Fibroblast of skin of right biceps (primary cell): ENCODE measurements at places on chromosomes 4 and X.
A peak's percentile ranks its signal among the peaks of the same experiment; 100 is the strongest.

- no peak for DNase-seq
These were observed 989.2 kb upstream of the LCORL start for GRCh38 chr4:19010761-19011160.

GRCh38 chr4:57089549-57089948 lies 20.6 kb downstream of the IGFBP7 start:
- DNase-seq, result no peak

DNA sequence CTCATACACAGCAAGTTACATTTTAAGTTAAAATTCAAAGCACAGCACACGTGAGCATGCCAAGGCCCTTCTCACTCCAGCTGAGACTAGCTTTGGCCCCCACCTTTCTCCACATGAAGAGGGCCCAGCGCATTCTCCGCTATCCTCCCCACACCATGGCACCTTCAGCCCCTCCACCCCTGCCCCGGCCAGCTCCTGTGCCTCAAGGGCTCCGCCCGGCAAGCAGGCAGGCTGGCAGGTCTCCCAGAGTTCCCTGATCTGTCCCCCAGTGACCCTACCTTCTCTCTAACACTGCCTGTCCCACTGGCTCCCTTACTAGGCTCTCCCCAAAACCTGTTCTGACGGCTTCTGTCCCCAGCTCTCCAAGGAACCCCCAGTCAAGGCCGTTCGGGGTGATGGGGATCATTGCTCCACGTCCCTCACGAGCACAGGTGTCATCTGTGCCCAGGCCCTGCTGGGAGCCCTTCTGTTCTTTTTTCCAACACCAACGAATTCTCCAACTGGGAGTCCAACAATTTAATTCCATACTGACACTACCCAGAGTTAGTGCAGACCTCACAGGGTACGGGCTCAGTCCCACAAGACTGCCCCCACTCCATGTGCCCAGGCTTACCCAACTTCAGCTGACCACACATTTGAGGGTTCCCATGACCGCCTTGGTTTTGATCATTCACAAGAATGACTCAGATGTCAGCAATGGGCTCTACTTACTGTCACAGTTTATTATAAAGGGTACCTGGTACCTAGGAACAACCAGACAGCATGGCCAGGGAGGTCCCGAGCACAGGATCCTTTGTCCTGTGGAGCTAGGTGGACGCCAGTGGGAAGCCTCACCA lies 4.2 kb downstream of the LETM1 start:
- DNase-seq, result no peak

GRCh38 chr4:40908297-40908696 lies 158.5 kb downstream of the NSUN7 start:
- DNase-seq, result no peak

DNA sequence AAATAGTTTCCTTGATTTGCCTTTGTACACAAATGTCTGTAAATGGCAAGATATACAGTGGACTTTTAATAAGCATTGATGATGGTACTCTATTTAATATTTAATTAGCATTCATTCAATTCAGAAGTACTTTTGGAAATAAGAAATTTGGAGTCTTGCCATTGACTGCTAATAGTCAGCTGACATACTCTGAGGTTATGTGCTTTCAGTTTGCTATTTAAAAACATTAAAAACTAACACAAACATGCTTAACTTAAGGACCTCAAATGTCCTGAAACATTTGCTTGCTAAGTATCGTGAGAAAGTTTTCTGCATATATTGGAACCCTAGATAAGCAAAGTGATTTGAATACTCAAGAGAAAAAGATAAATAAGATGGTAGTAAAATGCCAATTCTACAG lies 64.6 kb downstream of the REELD1 start:
- no peak for DNase-seq

DNA sequence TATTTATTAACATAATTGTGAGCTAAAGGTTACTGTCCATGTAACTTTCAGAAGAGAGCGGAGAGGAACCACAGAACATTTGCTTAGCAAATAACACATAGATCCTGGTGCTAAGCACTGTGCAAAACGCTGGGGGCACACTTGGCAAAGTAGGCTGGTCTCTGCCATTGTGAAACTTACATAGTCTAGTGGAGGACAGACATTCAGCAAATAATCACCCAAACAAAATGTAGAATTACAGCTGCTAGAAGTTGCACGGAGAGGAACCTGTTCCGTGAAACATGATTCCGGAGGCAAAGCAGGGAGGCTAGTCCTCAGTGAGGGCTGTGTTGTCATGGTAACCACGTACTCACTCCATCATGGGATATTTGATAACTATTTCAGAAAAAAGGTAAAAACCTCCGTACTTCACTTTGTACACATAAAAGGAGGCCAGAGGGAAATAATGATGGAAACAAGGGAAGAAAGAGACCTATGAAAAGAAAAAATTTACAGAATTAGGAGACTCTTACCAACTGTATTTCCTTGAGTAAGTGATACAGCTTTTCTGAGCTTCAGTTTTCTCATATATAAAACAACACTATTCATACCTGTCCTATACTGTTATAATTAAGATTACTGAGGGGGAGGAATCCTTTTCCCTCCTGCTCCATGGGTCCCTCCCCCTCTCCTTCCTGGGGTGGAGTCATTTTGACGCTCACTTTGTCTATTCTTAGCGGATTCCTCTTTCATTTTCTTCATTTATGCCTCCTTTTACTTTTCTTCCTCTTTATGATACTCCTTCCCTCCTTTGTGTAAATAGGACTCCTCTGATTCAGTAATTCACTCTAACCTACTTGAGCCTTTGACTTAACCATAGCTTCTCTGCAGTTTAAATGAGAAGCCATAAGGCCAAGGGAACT lies 825 bp upstream of the RASGEF1B start:
- peak; percentile 17 for DNase-seq

DNA sequence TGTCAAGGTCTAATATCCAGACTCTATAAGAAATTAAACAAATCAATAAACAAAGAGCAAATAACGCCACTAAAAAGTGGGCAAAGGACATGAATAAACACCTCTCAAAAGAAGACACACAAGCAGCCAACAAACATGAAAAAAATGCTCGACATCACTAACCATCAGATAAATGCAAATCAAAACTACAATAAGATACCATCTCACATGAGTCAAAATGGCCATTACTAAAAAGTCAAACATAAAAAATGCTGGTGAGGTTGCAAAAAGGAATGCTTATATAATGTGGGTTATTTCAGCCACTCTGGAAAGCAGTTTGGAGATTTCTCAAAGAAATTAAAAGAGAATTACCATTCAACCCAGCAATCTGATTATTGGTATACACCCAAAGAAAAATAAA lies 481.1 kb downstream of the STPG2 start:
- peak; percentile 17 for DNase-seq

DNA sequence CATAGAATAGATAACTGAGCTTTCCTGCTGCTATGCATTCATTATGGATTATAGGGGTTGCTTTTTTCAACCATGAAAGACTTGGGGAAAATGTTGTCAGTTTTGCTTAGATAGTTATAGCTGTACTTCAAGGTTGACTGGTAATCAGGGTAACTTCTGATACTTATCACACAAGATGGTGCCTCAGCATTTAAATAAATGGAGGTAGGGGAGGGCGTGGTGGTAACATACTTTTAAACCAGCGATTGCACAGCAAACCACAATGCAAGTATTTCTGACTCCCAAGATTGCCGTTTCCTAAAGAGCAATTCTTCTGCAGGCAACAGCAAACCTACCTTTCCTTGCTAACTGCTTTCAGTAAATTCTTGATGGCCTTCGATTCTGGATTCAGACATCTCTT lies 1.3 kb downstream of the CXCL10 start:
- DNase-seq, result no peak

DNA sequence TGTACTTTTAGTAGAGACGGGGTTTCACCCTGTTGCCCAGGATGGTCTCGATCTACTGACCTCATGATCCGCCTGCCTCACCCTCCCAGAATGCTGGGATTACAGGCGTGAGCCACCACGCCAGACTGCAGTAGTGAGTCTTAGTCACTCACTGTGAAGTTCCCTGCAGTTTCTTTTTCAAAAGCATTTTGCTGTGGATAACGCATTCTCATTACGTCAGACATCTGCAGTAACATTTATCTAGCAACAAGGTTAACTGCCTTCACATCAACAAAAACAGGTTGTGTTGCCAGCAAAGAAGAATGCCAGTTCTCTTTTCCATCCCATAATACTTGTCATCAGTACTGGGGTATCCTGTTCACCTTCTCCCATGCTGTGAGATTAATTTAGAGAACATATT lies 164.6 kb downstream of the DHRSX start:
- DNase-seq, result no peak

- no peak for DNase-seq
These were observed 597.6 kb upstream of the MAGEB2 start for GRCh38 chrX:29617725-29618124.

GRCh38 chrX:69051901-69052300 lies 113.4 kb downstream of the PJA1 start:
- no peak for DNase-seq

- DNase-seq, result no peak
These were observed 446.3 kb upstream of the GNPDA2 start for GRCh38 chr4:45172636-45173035.

GRCh38 chr4:52051615-52052474 lies 741 bp downstream of the SPATA18 start:
- DNase-seq, result peak; percentile 80

- DNase-seq, result peak; percentile 41
These were observed 1.3 kb downstream of the TMEM47 start for GRCh38 chrX:34655501-34656455.

GRCh38 chr4:122584519-122584918 lies 36.3 kb downstream of the IL21 start:
- peak; percentile 90 for DNase-seq

GRCh38 chrX:1433646-1434357 lies 18.9 kb downstream of the ASMTL start:
- DNase-seq, result no peak

DNA sequence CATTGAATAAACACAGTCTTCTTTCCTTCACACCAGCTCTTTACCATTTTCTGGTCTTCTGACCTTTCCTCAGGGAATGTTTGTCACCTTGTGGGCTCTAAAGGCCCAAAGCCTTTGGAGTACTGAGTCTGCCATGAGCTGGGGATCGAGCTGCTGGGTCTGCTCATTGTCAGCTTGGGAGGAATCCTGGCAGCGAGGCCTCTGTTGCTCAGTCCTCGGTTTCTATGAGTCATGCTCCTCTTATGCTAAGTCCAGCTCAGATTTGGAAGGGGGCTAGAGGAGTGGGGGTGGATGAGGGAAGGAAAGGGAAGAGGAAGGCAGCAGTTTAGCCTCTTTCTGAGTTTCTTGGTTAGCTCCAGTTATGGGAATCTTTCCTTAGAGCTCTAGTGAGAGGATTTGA lies 31.1 kb downstream of the NHSL2 start:
- peak; percentile 88 for DNase-seq

DNA sequence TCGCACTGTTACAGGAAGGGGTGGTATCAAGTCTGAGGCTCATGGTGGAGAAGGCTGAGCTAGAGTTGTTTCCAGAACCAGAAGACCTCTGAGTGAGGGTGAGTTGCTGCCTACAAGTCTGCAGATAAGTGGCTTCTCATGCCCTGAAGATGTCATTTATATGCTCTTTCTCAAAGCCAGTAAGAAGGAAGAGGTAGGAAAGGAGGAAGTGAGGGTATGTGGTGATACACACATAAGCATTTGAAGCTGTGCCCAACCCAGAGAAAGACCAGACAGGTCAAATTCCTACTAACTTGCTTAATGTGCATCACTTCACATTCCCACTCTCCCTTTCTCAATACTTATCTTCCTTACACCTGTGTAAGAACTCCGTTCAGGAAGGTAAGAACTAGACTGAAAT lies at the start of gene PPBP:
Gene PPBP, minus strand, starts transcription at position 130 of the 400 bp plus-strand sequence. Its CDS starts 87 bp downstream, at position 43.
- no peak for DNase-seq

DNA sequence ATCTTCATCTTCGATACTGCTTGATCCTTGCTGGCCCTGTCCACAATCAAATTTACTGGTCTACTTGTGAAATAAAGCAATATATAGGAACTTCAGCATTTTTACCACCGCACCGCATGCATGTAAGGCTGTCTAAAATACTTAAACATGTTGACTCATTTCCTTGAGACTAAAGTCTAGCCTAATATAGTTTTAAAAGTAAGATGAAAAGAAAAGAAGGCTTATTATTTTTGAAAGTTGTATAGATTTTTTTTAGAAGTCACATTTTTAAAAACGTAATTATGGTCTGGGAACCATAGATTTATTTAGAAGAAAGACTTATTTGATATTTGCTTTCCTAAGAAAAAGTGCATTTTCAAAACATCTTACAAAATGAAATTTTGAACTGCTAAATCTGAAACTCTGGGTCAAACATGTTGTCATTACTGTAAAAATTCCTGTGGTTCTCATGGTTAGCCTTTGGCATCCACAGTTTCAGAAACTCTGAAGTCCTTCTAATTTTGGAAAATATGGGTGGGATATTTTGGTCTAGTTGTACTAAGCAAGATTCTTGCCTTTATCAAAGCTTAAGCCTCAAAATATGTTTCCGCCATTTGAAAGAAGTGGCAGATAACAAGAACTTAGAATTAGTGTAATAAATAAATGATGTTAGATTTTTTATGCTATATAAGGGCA lies 423.5 kb upstream of the CTSO start:
- DNase-seq, result peak; percentile 85

DNA sequence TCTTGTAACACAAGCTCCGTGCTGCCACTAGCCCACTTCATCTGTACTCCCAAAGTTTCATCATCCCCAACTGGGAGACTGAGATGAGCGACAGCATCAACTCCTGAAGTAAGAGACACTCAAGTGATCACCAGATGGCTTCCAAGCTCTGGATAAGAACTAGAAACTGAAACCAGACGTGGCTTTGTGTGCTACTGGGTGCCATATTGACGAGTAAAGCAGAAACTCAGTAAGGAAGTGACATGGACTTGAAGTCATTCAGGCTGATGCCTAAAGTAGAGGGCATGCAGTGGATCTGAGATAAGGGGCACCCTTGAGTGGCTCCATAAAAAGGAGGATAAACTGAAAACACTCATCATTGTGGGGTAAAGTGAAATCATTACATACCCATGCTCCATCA lies 72.4 kb downstream of the PCYT1B start:
- no peak for DNase-seq

DNA sequence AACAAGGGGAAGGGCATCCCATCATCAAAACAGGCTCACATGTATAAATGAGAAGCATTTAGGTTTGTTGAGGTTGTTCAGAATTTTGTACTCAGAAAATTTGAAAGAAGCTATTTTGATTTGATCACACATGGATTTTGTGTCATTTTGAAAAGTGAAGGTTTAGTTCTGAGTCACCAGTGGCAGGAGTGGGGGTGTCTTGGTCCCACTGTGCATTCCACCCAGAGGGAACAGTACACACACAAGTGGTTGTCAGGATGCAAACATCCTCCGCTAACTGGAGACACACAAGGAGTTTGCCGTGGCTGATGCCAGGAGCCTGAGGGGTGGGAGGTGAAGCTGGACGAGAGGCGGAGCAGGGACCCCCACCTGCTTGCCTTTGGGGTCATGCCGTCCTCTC lies 198.2 kb upstream of the PSAPL1 start:
- DNase-seq, result peak; percentile 21

GRCh38 chrX:155505296-155505695 lies 46.9 kb upstream of the F8A3 start:
- no peak for DNase-seq

- DNase-seq, result peak; percentile 27
These were observed 88.2 kb upstream of the PPARGC1A start for GRCh38 chr4:23978002-23978401.
